ENCODE measurements at places on chromosomes 3 and 15. TPM values are rescaled to one million over a fixed set of nuclear protein-coding genes. Genes with fewer than 3 reads are reported as not detected.

GRAMD2A gene
- 1.3 TPM for total RNA-seq

MOBP gene
- 0.13 TPM for total RNA-seq

- H3K4me1 ChIP-seq: no peaks in the 10 kb centered on the region
- H3K4me3 ChIP-seq: no peak overlapping the region
- DNase-seq: no peak
These were observed 92.8 kb upstream of the TNFSF10 start for GRCh38 chr3:172616031-172616461.

GRCh38 chr15:55007561-55007960, 189.2 kb downstream of the RSL24D1 start:
- H3K27ac ChIP-seq: no peak overlapping the region
- no peak for DNase-seq
- H3K36me3 ChIP-seq: no peaks in the 10 kb centered on the region
- no peaks in the 10 kb centered on the region for H3K27me3 ChIP-seq

Measured in H9 (cell line).